Kidney tubule cell (primary cell): ENCODE measurements at places on chromosomes 11 and 22.

GRCh38 chr11:118524757-118525470 is 2.4 kb upstream of the TTC36 start:
- no peak for DNase-seq

DNA sequence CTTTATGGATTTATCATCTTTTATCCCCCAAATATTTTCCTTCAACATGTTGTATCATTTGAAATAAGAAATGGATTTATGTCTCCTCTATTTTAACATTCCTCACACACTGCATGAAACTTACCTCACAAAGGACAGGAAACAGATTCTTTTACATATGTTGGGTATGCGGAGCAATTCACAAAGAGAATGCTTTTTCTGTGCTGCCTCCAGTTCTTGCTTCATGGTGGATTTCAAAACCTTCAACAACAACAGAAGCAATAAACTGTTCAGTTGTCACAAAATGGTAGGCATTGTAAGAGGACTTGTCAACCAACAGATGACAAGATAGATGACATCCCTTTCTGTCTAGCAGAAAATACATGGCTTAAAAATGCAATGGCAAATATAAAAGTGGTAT is 36.5 kb upstream of the SLC22A24 start:
- no peak for DNase-seq

DNA sequence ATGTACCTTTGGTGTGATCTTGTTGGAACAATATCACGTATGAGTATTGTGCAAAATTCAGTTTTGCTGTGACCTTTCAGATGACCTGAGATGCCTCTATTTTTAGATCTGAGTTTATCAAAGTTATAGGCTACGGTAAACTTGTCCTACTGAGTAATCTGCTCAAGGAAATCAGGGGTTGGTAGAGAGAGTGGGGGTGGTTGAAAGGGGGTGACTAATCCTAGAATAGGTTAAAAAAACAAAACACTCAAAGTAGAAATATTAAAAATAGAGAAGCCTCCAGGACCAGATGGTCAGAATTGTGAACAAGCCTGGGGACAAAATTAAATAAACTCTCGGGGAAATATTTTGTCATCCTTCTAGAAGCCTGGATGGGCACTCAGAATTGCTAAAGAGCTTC is 59.9 kb upstream of the C11orf87 start:
- no peak for DNase-seq

DNA sequence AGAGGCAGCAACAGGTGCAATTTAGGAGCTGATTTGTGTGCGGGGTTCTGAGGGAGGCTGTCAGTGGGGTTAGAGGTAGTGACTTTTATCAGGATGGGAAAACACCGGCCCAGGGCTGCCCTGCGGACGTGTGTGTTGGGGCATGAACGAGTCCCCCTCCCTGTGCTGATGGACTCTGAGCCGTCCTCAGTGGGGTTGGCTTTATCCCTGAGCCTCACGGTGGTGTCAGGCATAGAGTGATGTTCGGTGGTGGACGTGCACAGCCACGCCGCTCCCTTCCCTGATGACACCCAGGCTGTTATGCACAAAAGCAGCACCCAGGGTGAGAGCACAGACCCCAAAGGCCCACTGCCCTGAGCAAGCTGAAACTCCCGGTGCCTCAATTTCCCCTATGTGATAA is 809.1 kb downstream of the BRD1 start:
- DNase-seq = no peak

- peak; percentile 40 for DNase-seq
Measured at GRCh38 chr11:118924591-118925585, 838 bp downstream of the BCL9L start.

DNA sequence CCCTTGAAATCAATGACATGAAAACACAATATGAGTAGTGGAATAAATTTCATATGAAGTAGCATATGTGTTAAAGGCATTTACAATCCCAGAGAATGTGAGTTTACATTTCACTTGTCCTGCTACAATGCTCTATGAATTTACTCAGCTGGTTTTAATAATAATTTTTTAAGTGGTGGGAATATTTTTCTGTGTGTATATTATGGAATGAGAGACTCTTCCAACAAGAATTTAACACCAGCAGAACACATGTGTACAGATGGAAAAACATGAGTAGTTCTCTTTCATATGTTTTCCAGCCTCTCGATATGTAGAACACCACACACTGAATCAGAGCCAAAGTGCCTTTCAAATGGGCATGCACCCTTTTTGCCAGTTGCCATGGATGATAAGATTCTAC is 170.4 kb downstream of the MAML2 start:
- DNase-seq = no peak

DNA sequence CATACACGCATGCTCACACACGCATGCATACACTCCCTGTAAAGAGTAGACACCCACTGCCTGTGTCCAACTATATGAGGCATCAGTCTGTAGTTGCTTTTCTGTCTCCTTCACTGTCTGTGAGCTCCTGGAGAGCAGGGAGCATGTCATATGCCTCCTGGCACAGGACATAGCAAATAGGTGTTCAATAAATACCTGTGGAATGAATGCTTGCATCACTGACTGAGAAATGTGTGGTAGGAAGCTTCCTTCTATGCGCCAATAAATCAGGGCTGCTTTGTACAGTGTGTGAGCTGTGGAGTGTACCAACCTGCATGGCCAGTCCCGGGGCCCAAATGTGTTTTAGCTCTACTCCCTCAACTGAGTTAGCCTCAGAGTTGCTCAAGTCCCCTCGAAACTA is 37.2 kb upstream of the NAV2 start:
- DNase-seq = peak; percentile 57

DNA sequence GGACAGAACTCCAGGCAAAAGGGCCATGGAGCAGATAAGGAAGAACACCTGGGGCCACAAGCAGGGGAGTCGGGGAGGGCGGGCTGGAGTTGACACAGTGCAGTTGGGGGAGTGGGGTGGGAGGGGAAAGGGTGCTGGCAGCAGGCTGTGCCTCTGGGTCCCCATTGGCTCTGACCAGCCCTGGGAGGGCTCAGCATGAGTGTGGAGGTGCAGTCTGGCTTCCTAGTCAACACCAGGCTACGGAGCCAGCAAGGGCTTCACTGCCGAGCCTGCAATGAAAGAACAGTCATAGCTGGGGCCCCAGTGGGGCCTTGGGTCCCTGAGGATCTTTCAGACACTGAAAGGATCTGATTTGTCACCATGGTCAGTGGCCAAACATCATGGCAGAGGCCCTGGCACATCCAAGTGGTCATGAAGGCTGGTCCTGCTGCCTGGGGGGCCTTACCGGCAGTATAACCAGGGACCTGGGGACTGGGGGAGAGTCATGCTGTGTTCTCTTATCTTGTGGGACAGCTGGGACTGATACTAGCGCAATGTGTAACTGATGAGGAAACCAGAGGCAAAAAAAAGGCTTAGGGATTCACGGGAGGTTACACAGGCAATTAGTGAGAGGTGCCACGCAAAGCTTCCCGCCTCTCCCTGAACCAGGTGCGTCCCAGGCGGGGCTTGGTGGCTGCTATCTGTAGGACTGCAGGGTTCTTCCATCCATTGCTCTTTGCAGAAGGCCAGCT is 11.6 kb downstream of the SLC37A2 start:
- no peak for DNase-seq

- peak; percentile 51 for DNase-seq
Measured at GRCh38 chr11:13137844-13138301, 128.8 kb downstream of the RASSF10 start.

DNA sequence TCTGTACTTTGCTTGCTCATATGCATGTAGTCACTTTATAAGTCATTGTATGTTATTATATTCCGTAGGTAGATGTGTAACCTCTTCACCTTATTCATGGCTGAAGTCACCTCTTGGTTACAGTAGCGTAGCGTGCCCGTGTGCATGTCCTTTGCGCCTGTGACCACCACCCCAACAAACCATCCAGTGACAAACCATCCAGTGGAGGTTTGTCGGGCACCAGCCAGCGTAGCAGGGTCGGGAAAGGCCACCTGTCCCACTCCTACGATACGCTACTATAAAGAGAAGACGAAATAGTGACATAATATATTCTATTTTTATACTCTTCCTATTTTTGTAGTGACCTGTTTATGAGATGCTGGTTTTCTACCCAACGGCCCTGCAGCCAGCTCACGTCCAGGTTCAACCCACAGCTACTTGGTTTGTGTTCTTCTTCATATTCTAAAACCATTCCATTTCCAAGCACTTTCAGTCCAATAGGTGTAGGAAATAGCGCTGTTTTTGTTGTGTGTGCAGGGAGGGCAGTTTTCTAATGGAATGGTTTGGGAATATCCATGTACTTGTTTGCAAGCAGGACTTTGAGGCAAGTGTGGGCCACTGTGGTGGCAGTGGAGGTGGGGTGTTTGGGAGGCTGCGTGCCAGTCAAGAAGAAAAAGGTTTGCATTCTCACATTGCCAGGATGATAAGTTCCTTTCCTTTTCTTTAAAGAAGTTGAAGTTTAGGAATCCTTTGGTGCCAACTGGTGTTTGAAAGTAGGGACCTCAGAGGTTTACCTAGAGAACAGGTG is 11.1 kb downstream of the CCND1 start:
- DNase-seq = no peak

DNA sequence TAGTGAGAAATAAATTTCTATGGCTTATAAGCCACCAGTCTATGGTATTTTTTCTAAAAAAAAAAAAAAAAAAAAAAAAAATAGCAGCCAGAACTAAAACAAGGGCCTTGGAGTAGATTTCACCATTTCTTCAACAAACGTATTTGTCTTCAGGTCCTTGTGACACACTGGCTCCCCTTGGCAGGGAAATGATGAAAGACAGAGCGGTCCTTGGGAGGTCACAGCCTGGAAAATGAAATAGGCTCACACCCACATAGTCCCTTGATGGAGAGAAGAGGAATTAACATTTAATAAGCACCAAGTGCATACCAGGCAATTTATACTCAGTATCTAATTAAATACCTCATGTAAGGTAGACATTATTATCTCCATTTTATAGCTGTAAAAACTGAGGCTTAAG is 25.7 kb upstream of the ACER3 start:
- DNase-seq = no peak

- no peak for DNase-seq
Measured at GRCh38 chr22:26849575-26849974, 192.2 kb downstream of the MIAT start.

- peak; percentile 43 for DNase-seq
Measured at GRCh38 chr11:42175203-42175602, 715.8 kb upstream of the LRRC4C start.

- no peak for DNase-seq
Measured at GRCh38 chr11:47020793-47021526, 84.4 kb downstream of the CSTPP1 start.

- DNase-seq = no peak
Measured at GRCh38 chr11:33884601-33885000, 7.3 kb downstream of the LMO2 start.

- no peak for DNase-seq
Measured at GRCh38 chr22:23120415-23120899, 21.3 kb downstream of the RSPH14 start.

GRCh38 chr11:120336641-120337354 is 585 bp downstream of the ARHGEF12 start:
- DNase-seq = peak; percentile 53

- DNase-seq = peak; percentile 88
Measured at GRCh38 chr11:60775420-60775961, 9.6 kb upstream of the MS4A10 start.

GRCh38 chr11:33741806-33742205 is 5.6 kb upstream of the CD59 start:
- no peak for DNase-seq

GRCh38 chr11:123103326-123103980 is 41.5 kb upstream of the HSPA8 start:
- DNase-seq = peak; percentile 57

GRCh38 chr22:40605761-40606160 is 30.8 kb downstream of the MRTFA start:
- no peak for DNase-seq

DNA sequence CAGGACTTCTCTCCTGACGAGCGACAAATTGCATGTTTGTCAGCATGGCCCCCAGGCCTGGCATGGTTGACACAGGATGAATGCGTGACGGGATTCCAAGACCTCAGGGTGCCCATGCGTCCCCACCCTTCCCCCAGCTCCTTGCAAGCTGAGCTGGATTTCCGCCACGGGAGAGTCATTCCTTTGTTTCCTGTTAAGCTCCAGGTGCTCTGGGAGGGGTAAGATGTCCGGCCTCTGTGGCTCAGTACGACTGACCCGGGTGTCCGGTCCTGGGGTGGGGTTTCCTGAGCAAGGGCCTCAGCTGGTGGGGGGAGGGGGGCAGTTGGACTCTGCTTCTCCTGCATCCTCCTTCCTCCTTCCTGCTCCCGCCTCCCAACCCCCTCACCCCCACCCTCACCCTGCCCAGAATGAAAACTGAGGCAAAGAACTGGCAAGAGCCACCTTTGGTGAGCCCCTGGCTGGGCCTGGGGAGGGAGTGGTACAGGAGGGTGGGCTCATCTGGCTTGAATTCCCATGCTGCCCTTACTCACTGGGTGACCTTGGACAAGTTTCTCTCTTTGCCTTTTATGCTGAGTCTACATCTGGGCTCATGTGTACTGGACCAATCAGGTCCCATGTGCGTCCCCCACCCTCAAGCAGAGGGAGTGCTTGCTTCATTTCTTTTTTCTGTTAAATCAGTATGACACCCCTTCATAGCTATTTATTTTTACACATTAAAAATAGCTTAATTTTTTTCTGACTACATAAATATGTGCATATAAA is 2.5 kb downstream of the CDC42EP2 start:
- peak; percentile 97 for DNase-seq

DNA sequence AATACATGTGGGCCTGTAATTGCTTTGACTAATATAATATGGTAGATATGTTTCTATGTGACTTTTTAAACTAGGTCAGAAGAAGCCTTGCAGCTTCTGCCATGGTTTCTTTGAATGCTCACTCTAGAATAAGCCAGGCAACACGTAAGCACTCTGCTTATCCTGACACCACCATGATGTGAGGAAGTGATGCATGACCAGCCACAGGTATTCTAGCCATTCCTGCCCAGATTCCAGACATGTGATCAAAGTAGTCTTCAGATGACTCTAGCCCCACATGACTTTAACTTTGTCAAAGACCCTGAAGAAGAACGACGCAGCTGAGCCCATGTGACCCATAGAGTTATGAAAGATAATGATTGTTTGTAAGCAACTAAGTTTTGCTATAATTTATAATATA is 276.1 kb upstream of the NCAM1 start:
- DNase-seq = peak; percentile 69

GRCh38 chr11:94504689-94505293 is 7.5 kb upstream of the C11orf97 start:
- peak; percentile 67 for DNase-seq

DNA sequence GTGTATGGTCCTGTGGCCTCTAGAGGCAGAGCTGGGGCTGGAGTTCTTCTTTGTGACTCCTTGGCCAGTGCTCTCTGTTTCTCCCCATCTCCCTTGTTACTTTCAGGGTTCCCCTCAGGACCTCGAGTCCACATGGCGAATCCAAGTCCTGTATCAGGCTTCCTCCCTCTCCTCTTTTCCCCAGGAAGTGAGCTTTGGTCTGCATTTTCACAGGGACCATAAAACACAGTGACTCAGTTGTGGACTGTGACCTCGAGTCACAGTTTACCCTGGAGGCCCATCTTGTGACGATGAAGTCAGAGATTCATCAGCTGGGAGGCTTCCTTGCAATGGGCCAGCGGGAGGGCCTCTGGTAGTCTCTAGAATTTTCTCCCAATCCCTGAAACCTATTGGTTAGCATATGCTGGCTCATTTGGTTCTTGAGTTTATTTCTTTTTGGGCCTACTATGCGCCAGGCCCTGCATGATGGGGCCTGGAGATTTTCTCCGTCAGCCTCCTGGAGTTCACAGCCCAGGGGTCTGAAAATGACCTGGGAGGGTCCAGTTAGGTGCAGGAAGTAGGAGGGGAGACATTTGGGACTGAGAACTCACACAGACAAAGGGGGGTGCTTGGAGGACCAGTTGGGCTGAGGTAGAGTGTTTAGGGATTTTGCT is 100.8 kb downstream of the KIAA1671 start:
- DNase-seq = peak; percentile 81

GRCh38 chr11:114610984-114611944 is 15.7 kb upstream of the NXPE4 start:
- DNase-seq = no peak

GRCh38 chr11:122734848-122735496 is 79.5 kb downstream of the UBASH3B start:
- no peak for DNase-seq
